ENCODE measurements at places on chromosomes 16 and 17. TPM values are rescaled to one million over a fixed set of nuclear protein-coding genes. Genes with fewer than 3 reads are reported as not detected.

GRCh38 chr16:49523435-49524159 is 150.0 kb downstream of the C16orf78 start:
- DNase-seq = no peak

EVPL gene
- not detected for total RNA-seq

GRCh38 chr17:17671369-17672129 is 9.7 kb upstream of the RAI1 start:
- DNase-seq = no peak

SETD6 gene
- 21.5 TPM for total RNA-seq

DNA sequence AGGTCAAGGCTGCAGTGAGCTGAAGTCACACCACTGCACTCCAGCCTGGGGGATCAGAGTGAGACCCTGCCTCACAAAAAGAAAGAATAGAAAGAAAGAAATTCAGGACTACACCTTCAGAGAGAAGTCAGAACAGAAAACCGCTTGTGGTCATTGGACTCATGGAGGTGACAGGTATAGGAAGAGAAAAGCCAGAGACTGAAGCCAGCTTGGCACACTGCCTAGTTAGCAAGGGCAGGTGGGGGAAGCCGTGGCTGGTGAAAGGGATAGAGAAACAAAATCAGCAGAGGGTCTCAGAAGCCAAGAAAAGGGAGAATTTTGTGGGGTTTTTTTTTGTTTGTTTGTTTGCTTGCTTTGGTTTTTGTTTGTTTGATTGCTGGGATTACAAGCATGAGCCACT is 32.9 kb upstream of the SKAP1 start:
- no peak for DNase-seq

DNA sequence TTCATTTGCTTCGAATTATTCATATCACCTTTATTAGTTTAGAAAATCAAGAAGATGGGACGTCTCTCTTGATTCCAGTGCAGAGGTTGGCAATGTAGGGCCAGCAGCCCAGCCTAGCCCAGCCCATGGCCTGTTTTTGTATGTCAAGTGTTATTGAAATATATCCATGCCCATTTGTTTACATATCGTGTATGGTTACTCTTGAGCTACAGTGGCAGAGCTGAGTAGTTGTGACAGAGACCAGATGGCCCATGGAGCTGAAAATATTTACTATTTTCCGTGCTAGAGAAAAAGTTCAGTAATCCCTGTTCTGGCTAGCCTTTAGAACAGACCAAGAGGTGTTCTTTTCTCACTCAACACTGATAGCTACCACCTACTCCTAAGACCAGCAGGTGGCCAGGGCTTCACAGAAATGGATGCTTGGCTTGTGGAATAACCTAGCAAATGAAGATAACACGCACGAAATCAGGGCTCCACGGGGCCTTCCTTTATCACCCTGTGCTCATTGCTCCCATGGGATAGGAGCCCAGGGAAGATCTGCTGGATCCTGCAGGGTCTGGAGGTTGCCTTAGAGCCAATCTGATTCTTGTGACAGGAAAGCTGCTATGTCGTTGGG is 123.2 kb upstream of the ANKFN1 start:
- DNase-seq = no peak

GRCh38 chr16:85151603-85152413 is 39.5 kb upstream of the CIBAR2 start:
- no peak for DNase-seq

LRRC37A gene
- total RNA-seq = 3.9 TPM

- no peak for DNase-seq
Observed at GRCh38 chr17:27631897-27632725, 1.1 kb downstream of the LGALS9 start.

GRCh38 chr16:56684256-56684925 is 2.1 kb downstream of the MT1X start:
- DNase-seq = no peak

GRCh38 chr16:361341-361871 is 8.9 kb upstream of the AXIN1 start:
- peak; percentile 55 for DNase-seq

C16orf46 gene
- 1.4 TPM for total RNA-seq

ABCC11 gene
- total RNA-seq = 0.16 TPM

- DNase-seq = no peak
Observed at GRCh38 chr17:68886401-68886800, 68.8 kb downstream of the ABCA8 start.
